CD8-positive, alpha-beta T cell (primary cell): ENCODE measurements at places on chromosomes 2 and 18.

GRCh38 chr2:239648607-239649006 is 247.8 kb upstream of the HDAC4 start:
- DNase-seq, result no peak

DNA sequence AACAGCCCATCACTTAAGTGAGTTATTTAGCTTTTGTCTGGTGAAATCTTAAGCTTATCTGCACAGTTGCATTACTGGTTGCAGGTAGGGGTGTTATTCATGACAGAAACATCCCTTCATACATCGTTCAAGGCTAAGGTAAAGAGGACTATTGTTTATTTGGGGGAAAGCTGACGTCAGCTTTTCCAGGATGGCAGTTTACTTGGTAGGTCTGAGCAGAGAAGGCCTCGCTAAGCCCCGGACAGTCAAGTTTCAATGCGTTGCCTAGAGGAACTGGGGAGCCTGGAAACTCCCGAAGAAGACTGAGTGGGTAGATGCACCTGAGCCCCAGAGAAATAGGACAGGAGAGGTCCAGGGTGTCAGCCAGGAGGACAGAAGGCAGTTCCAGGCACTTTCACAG is 2.2 kb downstream of the RNU4ATAC start:
- DNase-seq, result no peak

DNA sequence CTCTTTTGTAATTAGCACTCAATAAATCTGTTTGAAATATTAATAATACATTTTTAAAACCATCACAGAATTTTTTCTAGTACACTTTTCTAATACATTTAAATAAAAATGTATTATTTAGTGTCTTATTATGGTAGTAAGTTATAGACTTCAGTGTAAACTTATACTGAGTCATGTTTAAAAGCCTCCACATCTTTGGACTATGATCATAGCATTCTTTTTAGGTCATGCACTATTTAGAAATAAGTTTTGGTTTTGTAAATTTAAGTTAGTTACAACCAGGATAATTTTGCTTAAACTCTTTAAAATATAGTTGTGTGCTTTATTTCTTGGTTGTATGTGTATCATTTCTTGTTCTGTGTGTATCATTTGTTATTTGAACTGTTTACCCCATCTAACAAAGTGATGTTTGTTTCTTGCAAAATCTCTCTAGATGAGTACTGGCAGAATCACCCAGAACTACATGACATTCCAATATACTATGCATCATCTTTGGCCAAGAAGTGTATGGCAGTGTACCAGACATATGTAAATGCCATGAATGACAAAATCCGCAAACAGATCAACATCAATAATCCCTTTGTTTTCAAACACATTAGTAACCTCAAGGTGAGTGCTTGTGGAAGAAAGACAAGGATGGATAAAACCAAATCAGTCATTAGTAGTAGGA is 16.7 kb downstream of the CPSF3 start:
- DNase-seq, result no peak

DNA sequence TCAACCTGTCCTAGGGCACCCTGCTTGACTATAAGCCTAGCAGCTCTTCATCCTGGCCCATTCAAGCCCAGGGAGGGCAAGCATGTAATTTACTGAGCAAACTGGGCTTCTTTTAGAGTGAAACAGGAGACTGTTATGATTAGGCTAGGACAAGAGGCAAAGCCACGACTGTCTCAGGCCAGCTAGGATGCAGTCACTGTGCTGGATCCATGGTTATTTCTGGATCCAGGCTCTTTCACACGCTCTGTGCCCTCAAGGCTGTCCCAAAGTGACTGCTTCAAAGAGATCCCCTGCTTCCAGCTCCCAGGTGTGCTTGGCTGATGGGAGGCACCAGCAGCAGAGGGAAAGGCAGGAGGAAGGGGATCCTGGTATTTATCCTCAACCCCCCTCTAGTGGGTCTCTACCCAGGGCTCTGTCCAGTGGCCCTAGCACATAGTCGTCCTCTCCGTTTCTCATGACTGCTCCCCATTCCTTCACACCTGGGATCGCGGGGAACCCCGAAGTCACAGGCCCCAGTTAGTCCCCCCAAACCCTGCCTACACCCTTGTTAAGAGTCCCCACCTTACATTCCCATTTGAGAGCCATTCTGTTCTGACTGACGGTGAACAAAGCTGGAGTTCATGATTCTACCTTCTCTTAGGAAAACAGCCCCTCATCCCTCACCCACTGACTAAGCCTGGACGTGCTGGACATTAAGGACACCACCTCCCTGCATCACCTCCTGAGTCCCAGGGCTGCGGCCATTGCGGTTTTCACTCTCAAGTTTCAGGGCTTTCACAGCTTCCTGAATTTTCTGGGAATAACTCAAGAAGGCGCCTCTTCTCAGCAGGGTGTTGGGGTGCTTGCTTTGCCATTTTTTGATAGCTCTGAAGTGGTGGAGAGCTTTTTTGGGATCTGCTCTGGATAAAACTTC is 63.2 kb downstream of the POLR1A start:
- DNase-seq, result no peak

GRCh38 chr18:76524900-76525698 is 30.1 kb upstream of the ZNF516 start:
- peak; percentile 51 for DNase-seq

DNA sequence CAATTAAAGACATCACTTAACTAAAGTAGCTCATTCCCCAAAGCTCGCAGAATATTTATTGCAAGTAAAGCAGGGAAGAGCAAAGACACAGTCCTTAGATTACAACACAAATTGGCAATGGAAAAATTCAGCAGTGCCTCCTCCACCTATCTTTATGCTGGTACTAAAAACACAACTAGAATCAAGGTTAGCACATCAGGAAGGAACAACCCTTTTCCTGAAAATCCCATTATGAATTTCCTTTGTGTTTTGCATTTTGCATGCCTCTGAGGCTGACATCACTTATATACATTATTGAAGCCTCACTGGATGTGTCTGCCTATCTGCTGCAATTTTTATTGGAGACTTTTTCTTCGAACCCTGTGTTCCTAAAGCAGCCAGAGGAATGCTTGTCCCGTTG is 193.8 kb upstream of the STK17B start:
- DNase-seq, result no peak

DNA sequence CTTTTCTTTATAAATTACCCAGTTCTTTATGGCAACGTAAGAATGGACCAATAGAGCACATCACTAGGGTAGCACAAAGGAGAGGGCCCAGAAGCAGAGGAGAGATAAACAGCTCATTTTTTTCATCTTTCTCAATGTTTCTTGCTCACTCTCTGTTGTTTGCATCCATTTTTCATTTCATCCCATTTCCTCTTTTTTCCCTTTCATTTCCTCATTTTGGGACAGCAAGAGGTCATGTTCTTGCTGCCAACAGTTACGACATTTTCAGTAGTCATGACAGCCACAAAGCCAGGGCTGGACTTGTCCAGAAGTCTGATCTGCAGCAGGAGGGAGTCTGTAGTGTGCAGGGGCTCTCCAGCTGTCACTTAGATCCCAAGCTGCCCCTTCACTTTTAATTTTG is 52.7 kb upstream of the CYP1B1 start:
- DNase-seq, result no peak

- DNase-seq, result no peak
Measured at GRCh38 chr2:124884315-124884714, 859.2 kb downstream of the CNTNAP5 start.

DNA sequence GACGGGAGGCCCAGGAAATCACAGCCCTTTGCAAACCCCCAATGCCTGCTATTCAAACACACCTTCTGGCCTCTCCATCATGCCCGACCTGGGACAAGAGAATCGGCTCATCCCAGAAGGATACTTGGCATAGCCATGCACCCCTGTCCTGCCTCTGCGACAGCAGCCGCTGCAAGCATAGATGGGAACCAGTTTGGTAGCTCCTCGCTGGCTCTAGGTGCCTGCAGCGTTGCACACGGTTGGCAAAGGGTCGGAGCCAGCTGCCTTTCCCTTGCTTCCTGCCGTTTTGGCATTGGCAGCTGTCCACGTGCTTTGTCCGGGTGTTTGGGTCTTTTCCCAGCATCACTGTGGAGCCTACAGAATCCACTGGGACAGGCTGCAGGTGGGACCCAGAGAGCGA is 76.9 kb downstream of the TWIST2 start:
- no peak for DNase-seq

DNA sequence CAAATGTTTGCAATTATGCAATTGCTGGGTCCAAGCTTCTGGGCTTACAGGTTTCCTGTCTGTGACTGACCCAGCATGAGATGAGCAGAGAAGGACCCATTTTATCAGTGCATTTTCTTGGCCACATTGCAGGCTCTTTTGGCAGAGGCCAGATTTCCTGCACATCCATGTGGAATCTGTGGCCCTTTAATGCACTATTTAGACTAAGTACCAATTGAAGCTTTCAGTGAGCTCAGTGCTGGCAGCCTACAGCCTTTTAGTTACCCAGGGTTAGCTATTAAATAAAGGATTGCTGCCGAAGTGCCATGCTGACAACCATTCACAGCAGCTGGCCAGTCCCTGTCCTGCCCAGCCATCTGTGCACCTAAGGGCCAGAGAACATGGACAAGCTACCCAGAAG is 165.0 kb downstream of the ANKRD30B start:
- no peak for DNase-seq

- DNase-seq, result no peak
Measured at GRCh38 chr2:235719146-235719942, 225.5 kb downstream of the AGAP1 start.

DNA sequence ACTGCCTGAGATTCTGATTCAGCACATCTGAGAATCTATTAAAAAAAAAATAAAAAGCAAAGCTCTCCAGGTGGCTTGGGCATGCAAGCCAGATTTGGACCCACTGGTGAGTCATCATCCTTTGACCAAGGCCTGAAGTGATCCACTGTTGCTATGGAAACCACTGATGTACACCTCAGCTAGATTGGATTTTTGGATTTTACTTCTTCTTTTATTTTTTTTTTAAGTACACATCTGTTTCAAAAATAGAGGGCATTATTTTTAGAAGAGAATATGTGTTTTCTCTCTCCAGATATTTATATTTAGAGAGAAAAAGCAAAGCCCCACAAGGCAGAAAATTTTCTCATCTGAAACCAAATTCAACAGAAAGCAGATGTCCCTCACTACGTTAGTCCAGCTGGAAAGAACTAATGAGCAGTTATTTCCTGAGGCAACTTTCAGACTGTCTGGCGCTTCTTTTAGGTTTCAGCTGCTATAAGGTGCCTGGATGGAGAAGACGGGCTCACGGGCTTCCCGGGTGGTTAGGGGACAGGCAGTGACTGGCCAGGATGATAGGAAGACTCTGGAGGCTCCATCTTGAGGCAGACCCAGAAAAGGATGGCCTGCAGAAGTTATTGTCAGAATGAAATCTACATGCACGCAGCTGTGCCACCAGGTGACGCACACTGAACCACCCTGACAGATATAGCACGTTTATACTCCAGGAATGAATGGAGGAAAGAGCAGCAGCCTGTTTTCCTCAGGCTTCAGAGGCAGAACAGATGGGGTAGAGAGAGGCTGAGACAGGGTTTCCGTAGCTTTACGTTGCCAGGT is 50.5 kb downstream of the MRPL35 start:
- no peak for DNase-seq

- DNase-seq, result no peak
Measured at GRCh38 chr2:42079737-42080287, 32.0 kb downstream of the PKDCC start.
